ENCODE measurements at places on chromosomes 12 and 14.

- no peak for DNase-seq
Measured at GRCh38 chr12:23750923-23751322, 198.5 kb downstream of the SOX5 start.

GRCh38 chr12:88615490-88615889 lies 35.2 kb upstream of the KITLG start:
- no peak for DNase-seq

GRCh38 chr12:52354200-52354599 lies 13.1 kb downstream of the KRT85 start:
- DNase-seq, result no peak

- DNase-seq, result peak; percentile 39
Measured at GRCh38 chr12:48973941-48974673, 2.6 kb upstream of the WNT10B start.

DNA sequence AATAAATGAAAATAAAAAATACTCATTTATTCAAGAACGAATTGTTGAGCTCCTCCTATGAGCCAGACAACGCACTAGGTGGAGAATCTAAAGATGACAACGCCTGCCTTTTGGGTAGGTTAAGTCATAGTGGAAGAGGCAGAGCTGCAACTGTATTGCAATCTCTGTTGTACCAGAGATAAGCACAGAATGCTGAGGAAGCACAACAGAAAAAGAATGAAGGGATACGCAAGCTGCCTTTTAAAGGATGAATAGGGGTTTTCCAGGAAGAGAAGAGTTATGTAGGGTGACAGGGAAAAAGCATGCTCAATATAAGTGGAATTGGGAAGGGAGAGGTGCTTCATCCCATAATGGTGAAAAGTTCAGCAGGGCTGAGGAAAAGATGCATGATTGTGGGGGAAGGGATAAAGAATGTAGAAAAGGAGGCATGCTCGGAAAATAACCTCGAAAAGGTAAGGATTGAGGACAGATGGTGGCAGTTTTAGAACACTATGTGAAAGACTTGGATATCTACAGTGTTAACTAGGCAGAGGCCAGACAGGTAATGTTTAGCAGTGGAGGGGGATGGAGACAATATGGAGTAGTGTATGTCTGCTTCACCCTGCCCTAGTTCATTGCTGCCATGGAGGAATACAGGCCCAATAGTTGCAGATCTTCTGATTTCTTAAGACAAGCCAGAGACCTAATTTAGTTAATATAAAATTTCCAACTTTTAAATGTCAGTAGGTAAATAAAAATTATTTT lies 63.9 kb upstream of the DUSP6 start:
- DNase-seq, result no peak

DNA sequence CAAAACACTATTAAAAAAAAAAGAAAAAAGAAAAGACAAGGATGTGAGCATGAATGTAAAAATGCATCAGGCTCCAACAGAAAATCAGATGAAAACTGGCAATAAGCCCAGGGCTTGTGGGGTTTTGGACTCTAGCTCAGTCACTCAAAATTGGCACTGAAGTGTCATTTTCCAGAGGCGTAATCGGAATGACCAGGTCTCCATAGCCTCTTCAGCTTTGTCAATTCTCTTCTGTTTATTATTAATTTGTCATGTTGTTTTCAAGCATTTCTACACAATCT lies 137.2 kb upstream of the TRHDE start:
- DNase-seq, result no peak

DNA sequence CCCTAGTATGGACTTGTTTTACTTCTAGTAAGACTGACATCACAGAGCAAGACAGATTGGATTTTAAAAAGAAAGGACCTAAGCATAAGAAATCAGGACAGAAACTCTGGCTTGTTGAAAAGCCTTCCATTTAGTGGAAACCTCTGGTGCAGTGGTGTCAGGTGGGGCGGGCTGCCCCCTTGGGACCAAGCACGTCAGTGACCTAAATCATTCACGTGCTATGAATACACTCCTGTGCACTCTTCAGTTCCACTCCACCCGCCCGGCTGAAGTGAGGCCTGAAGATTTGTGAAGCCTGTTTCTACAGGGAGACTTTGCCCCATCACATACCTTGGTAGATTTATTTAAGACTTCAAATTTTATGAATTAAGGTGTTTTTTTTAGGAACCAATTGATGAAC lies 58.2 kb upstream of the STRN3 start:
- DNase-seq, result no peak

DNA sequence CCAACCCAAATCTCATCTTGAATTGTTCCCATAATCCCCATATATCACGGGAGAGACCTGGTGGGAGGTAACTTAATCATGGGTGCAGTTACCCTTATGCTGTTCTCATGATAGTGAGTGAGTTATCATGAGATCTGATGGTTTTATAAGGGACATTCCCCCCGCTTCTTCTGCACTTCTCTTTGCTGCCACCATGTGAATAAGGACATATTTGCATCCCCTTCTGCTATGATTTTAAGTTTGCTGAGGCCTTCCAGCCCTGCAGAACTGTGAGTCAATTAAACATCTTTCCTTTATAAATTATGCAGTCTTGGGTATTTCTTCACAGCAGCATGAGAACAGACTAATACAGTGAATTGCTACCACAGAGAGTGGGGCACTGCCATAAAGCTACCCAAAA lies 179.1 kb downstream of the LRIG3 start:
- no peak for DNase-seq

DNA sequence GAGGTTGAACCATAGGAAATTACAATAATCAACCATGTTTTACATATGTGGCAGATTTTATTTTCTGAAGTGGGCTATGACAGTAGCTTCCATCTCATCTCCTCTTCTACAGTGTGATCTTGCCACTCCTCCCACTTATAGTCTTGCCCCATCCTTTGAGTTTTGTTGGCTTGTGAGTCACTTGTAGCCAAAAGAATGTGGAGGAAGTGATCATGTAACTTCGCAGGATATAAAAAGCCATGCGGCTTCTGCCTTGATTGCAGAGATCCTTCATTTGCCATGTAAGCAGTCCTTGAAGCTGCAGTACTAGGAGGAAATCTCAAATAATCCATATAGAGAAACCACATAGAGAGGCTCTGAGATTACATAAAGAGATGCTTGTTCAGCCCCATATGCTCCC lies 13.7 kb upstream of the ZNF84 start:
- no peak for DNase-seq

DNA sequence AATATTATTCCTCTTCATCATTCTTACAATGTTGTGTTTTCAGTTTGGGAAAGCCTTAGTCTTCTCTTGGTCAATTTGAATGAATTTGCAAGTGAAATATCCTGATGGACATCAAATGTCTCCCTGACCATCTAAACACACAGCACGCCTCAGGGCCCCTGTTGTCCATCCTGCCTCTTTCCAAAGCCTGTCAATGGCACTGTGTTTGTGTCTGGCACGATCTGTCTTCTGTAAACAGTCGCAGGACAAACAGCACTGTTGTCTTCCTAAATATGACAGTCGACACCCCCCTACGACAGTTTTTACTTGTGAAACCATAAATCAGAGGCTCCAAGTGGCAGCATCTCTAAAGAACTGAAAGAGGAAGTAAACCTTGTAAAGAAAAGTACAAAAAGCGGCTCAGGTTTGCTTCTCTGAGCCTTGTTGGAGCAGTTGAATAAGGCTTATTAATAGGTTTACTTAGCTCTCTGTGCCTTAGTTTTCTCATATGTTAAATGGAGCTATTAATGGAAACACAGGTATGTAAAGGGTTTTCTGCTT lies 285.8 kb downstream of the NRXN3 start:
- DNase-seq, result no peak

GRCh38 chr12:49342914-49343731 lies 3.6 kb upstream of the DNAJC22 start:
- peak; percentile 46 for DNase-seq

- no peak for DNase-seq
Measured at GRCh38 chr12:6307529-6307928, 3.0 kb upstream of the PLEKHG6 start.

- no peak for DNase-seq
Measured at GRCh38 chr12:3536096-3536875, 45.3 kb downstream of the PRMT8 start.

GRCh38 chr12:6551496-6552139 lies 4.2 kb downstream of the IFFO1 start:
- DNase-seq, result no peak

- DNase-seq, result no peak
Measured at GRCh38 chr14:72553161-72553560, 340.7 kb downstream of the DPF3 start.

DNA sequence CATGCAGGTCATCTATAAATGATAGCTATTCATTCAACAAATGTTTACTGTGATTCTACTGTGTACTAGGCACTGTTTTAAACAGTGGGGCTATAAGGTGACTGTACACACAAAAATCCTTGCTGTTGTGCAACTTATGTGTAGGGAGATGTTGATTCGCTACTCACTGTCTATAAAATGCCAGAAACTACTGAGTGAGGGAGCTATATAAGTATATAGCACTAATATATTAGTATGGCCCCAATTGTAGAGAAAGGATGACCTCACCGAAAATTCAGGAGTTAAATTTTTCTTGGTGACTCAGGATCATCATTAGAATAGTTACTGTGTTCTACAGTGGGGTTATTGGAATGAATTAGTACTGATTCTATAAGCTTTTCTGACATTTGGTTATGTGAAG lies 117.4 kb downstream of the TGFB3 start:
- no peak for DNase-seq

DNA sequence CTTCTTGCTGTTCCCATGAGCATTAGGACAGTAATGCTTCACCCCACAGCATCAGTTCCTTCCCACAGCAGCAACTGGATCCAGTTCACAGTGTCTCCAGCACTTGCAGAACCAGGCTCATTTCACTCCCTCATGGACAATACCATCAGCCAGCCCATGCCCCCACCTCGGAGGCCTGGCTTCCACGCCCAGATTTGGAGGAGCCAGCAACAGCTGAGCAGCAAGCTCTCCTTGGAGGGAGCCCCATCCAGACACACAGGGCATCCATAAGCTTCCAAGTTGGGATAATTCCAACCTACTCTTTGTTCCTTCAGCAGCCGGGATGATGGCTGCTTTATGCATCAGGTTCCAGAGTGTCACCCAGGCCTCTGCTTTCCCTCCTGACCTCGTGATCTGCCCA lies 250.0 kb downstream of the GLT1D1 start:
- no peak for DNase-seq

- no peak for DNase-seq
Measured at GRCh38 chr14:81400202-81400678, at the start of gene STON2. Gene STON2 (minus strand): TSS chr14:81400324. CDS start chr14:81398382, 1,942 bp downstream.

DNA sequence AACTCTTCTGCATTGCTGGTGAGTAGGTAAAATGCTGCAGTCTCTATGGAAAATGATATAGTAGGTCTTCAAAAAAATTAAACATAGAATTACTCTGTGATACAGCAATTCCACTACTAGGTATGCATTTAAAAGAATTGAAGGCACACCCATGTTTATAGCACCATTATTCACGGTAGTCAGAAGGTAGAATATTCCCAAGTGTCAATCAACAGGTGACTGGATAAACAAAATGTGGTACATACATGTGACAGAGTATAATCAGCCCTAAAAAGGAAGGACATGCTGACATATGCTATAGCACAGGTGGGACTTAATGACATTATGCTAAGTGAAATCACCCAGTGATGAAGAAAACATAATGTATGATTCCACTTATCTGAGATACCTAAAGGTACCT lies 123.3 kb downstream of the CCER1 start:
- DNase-seq, result no peak

DNA sequence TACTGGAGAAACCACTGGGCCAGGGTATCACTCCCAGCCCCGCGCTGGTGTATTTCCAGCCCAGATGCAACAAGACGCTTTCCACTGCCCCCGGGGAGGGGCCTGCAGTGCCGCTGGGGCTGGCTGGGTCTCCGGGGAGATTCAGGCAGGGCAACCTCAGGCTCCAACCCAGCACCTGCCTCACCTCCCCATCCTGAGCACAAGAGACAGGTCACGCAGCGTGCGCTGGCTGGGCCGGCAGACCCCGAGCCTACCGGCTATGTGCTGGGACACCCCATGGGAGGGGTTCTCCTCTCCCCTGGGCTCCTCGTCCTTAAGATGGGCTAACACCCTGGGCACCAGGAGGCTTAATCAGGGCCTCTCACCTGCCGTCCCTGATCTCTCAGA lies 80.9 kb downstream of the RFLNA start:
- DNase-seq, result no peak

DNA sequence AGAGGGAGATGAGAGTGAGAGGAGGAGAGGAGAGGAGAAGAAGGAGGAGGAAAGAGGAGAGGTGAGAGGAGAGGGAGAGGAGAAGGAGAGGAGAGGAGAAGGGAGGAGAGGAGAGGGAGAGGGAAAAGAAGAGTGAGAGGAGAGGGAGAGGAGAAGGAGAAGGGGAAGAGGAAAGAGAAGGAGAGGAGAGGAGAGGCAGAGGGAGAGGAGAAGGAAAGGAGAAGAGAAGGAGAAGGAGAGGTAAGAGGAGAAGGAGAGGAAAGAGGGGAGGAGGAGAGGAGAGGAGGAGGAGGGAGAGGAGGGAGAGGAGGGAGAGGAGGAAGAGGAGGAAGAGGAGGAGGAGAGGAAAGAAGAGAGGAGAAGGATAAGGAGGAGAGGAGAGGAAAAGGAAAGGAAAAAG lies 266.8 kb downstream of the ITPR2 start:
- no peak for DNase-seq

DNA sequence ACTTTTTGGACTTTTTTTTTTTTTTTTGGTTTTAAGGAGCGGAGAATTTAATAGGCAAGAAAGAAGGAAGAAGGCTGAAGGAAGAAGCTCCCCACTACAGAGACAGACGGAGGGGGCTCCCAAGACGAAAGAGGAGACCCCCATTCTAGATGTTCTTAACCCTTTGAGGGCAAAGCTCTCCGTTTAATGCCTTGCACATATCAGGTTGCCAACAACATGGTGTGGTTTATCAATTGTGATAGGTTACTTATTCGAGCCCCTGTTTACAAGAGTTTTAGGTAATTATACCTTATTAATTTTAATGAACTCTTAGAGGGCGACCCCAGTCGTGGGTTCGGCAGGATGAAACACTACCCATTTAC lies 1.2 kb upstream of the FBXO33 start:
- no peak for DNase-seq

DNA sequence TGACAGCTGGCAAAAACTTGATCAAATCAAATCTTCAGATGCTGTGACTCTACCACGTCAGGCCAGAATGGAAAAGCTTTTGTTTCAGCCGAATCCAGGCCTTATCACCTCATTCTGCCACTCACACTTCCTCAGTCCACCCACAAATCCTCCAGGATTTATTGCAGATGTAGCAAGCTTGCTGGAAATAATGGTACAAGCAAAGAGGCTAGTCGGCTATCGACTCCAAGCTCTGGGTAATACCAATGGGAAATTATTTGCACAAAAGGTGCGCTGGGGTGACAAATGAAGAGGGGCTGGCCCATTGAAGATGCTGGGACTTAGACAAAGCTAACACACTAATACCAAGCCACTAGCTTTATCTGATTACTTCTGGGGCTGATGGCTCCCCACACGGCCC lies 250.5 kb downstream of the ASCL1 start:
- DNase-seq, result no peak

GRCh38 chr14:79098324-79098723 lies 928.2 kb downstream of the NRXN3 start:
- DNase-seq, result no peak

GRCh38 chr14:71324767-71325272 lies 417.6 kb downstream of the PCNX1 start:
- DNase-seq, result peak; percentile 42
